D341Med (cell line): ENCODE measurements at places on chromosomes 3 and 15.

- no peak for DNase-seq
Measured at GRCh38 chr3:5056111-5056391, 66.0 kb upstream of the ARL8B start.

DNA sequence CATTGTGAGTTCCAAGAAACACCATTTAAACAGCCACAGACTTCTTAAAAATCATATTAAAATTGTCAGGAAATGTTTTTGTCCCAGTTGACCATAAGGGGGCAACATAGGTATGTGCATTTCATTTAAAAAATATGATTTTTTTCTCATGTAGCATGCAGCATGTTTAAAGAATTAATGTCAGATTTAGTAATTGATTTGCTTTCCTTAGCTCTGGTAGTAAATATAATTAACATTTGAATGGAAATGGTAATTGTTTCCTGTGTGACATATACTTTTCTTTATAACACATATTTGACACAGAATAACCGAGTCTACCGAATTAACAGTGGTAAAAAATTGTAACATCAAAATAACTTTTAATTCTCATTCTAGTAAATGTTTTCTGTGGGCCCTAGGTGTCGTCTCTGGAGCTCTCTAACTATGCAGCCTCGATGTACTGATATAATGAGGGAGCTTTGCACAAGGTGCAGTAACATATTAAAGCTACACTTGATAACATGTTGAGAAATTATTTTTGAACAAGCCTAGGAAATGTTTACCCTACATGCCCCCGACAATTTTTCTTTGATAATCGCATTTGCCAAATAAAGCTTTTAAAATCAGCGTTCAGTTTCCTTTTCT, 34.9 kb downstream of the NXPE3 start:
- no peak for DNase-seq

DNA sequence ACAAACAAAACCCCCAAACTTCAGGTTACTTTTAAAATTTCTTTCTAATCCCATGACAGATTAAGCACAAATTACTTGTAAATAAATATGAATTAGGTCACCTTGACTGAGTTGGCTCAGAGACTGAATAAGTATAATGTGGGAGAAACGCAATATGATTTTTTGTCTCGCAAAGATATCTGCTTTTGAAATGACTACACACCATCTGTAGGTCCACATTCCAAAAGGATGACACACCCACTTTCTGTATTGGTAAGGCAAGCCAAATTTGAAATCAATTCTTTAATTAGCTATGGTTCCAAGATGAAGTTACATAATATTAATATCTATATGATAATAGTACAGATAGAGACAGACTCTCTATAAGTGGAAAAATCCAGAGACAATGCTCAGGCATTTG, 66.9 kb upstream of the CSPG5 start:
- no peak for DNase-seq

GRCh38 chr3:49840388-49840787, 16.0 kb downstream of the TRAIP start:
- DNase-seq, result peak; percentile 18

DNA sequence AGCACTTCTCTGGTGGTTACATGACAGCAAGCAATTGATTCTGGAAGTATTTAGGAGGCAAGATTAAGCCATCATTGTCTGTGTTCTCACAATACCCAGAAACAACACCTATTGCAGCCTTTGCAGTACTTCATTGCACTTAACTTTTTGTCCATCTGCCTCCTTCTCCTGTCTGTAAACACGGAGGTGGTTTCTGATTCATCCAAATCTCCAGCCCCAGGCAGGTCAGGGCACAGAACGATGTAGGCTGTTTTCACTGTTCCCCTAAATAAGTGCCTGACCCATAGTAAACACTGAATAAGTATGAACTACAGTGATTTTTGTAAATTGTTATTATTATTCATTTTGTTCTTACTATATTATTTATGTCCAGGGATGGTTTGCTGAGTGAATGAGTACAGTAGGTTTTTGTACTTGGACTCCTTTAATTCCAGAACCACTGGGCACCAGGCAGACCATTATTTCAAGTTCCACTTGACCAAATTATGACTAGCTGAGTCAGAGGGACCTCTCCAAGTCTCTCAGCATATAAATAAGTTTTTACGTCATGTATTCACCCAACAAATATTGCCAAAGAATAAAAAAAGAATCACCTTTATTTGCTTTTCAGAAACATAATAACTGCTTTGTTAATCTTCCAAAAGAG, 283.3 kb upstream of the TRIM42 start:
- no peak for DNase-seq

DNA sequence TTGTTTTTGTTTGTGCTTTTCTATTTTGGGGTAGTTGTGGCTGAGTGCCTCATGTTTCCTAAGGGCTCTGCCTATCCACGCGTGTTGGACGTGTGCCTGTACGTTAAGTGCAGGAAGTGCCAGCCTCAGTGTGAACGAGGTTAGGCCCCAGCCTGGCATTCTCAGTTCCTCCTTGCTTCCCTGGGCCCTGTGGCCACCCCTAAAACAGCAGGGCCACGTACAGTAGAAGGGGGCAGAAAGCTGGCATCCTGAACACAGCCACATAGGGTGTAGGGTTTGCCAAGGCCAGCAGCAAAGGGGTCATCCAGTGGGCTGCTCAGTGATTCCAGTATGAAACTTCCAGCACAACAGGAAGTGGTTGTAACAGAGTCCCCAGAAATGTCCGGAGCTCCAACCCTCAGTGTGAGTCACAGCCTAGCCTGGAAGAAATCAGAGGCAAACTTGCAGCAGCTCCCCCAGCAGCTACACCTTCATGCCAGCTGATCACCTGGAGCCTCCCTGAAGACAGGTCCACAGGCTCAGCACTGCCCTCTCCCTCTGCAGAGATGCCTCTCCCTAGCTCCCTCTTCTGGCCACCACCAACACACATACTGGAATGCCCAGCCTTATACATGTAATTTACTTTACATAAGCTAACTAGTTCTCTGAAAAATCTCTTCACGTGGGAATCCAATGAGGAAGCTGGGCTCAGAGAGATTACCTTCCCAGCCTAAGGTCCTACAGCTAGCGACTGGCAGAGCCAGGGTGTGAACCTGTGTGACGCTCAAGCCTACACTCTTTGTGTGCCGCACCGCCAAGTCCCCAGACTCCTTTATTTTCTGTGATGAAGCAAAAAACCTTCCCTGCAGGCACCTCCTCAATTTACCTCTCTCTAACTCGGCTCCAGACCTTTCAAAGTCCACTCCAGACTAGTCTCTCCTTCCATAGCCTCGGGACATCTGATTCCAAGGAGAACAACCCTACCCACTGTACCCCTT, 26.6 kb downstream of the ILDR1 start:
- DNase-seq, result peak; percentile 78

GRCh38 chr15:43225201-43225949, 4.6 kb upstream of the EPB42 start:
- peak; percentile 63 for DNase-seq

- no peak for DNase-seq
Measured at GRCh38 chr15:44159492-44159891, 35.6 kb downstream of the FRMD5 start.

DNA sequence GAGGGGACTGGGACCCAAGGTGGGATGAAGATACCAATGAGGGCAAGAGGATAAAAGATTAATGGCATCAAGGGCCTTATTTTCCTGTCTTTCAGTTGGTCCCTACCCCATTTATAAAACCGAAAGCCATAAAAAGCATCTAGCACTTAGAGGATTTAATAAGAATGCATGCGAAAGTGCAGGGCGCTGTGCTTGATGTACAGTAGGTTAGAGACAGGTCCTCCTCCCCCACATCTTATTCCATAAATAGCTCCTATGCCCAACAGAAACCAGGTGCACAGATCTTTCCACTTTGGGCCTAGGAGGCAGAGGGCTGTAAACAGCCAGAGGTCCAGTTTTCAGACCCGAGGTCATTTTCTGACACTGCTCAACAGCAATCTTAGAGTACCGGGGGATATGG, 1.2 kb downstream of the LPCAT4 start:
- no peak for DNase-seq
